ENCODE measurements at places on chromosomes 12 and 14. TPM values are rescaled to one million over a fixed set of nuclear protein-coding genes. Genes with fewer than 3 reads are reported as not detected.

GRCh38 chr14:88005978-88006851 is 1.3 kb downstream of the GPR65 start:
- peak; percentile 15 for DNase-seq

- no peak for DNase-seq
These were observed 886.8 kb upstream of the NOVA1 start for GRCh38 chr14:27484633-27485032.

DNA sequence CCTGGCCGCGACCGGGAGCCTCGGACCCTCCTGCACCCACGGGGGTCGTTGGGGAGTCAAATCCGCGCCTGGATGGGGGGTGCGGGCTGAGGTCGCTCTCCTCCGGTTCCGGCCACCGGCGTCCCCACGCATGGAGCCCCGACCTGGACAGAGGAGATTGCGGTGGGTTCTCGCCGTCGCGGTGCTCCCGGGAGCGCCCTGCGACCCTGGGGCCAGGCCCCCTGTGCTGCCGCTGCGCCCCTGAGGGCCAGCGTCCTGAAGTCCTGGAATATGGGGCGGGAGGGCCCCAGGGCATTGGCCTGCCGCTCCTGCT is 345 bp downstream of the ASPG start:
- no peak for DNase-seq

DNA sequence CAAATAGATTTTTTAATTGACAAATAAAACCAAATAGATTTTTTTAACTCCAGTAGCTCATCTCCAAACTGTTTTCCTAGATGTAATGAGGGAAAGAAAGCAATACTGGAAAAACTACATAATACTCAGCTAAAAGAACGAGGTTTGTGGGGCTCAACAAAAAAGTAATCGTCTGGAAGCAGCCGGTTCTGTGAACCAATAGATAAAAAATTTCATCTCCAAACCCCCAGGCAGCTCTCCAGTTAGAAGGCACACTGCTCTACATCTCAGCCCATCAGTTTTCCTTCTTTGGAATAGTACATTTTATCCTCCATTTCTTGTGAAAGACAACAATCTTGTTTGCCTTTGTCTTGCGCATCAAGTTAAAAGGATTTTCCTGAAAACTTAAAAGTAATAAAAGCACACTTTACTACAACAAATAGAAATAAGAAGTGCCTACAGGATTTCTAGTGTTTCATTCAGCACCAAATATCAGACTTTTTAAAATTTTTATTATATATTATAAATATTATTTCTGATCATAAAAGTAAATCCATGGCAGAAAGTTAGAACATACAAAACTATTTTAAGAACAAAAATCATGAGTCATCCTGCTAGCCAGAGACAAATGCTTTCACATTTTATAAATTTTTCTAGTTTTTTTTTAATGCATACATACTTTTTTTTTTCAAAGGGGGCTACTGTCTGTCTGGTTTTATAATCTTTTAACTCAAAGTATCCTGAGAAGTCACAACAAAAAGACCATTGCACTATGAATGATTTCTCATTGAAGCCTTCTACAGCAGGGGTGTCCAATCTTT is 67.7 kb downstream of the EPS8 start:
- no peak for DNase-seq

- DNase-seq = no peak
These were observed 18.9 kb upstream of the KLRG1 start for GRCh38 chr12:8970432-8970831.

- DNase-seq = peak; percentile 46
These were observed 7.1 kb downstream of the RNASE7 start for GRCh38 chr14:21049271-21049673.

DNA sequence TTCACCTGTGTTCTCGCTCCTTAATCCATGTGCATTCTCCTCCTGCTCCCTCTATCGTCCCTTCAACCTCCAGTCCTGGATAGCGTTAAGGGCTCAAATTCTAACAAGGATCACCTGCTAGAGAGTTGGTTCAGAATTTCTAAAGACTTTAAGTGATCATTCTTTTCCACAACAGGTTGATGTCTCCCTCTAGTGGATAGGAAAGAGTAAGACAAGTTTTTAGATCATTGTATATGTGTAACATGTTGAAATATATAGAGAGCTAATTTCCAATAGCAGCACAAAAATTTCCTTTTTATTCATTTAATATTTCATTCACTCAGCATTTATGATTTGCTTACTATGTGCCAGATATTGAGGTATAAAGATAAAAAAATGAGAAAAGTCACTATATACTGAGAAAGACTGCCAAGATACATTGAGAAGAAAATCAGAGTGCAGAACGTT is 9.3 kb upstream of the ESR2 start:
- DNase-seq = peak; percentile 56

DNA sequence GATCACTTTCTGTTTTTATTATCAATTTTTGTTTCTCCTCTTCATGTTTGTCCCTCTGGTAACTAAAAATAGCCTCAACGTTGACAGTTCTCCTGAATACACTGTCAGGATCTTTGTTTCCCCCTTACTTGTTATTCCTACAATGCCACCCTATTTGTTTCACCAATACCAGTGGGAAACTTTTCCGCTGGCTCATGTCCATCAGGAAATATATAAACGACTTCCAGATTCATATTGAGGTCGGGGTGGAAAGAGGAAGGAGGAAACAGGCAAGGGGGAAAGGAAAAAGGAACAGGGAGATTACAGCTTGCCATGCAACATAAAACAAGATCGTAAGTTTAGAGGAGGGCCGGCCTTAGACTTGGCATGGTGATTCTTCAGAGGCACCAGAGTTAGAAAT is 61.7 kb downstream of the BTBD7 start:
- no peak for DNase-seq

- DNase-seq = no peak
These were observed 49.7 kb downstream of the CKB start for GRCh38 chr14:103472939-103473338.

GRCh38 chr14:25908277-25909044 is 689.4 kb downstream of the NOVA1 start:
- DNase-seq = no peak

GRCh38 chr12:11949738-11950411 is 120.9 kb upstream of the BCL2L14 start:
- no peak for DNase-seq

The B4GALNT3 gene
- 0.27 TPM for total RNA-seq

The TEDC1 gene
- 50.2 TPM for total RNA-seq

The NKX2-1 gene
- total RNA-seq = not detected

The RASSF3 gene
- total RNA-seq = 19.7 TPM

The OTOGL gene
- total RNA-seq = 0.02 TPM

The WNT5B gene
- 29.2 TPM for total RNA-seq

The RFX4 gene
- total RNA-seq = not detected

Data from HT1080 (cell line).